D721Med (cell line): ENCODE measurements at places on chromosomes 2 and 18.

DNA sequence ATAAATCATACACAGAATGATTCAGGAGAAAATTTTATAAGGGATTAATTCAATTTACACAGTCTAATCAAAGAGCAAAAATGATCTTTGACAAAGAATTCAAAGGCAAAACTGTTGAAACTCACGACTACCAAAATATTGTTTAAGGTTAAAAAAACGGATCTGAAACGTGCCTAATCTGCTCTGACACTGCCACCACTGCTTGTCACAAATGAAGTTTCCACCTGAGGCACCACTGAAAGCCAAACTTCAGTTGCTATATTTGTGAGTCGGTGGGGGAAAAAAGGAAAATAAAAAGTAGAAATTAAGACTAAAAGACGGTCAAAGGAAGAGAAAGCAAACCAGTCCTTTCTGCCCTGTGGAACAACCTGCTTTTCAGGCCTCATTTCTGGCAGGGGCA is 140.6 kb upstream of the DNMT3A start:
- DNase-seq: no peak

DNA sequence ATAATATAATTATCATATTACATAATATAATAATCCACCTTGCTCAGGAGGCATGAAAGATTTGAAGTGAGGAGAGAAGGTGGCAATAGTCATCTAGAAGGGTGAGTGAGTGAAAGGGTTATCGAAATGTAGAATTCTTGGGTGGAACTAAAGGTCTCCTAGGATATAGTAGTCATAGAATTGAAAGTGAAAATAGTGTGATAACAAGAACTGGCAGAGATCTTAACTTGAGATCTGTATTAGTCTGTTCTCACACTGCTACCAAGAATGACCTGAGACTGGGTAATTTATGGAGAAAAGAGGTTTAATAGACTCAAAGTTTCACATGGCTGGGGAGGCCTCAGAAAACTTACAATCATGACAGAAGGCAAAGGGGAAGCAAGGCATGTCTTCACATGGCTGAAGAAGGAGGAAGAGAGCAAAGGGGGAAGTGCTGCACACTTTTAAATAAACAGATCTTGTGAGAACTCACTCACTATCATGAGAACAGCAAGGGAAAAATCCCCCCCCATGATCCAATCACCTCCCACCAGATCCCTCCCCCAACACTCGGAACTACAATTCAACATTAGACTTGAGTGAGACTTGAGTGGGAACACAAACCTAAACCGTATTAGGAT is 351.5 kb downstream of the NR4A2 start:
- DNase-seq: no peak

DNA sequence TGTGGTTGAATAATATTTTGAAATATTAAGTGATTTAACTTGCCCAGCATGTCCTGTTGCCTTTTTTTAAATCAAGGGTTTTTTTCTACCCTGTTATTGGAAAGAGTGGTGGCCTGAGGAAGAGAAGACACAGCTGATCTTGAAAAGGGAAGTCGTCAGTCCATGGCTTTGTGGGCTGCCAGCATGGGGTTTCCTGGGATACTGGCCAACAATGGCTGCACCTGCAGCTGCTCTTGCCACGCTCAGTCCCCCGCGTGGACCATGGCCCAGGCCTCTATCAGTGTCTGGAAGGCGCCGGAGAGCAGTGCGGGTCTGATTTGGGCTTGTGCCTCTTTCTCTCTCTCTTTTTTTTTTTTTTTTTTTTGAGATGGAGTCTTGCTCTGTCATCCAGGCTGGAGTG is 99.3 kb downstream of the ASB1 start:
- DNase-seq: no peak

GRCh38 chr2:70978341-70979179 is at the start of gene ANKRD53:
ANKRD53 (plus strand) TSS chr2:70978630; CDS start chr2:70978646, 16 bp downstream.
- DNase-seq: no peak

DNA sequence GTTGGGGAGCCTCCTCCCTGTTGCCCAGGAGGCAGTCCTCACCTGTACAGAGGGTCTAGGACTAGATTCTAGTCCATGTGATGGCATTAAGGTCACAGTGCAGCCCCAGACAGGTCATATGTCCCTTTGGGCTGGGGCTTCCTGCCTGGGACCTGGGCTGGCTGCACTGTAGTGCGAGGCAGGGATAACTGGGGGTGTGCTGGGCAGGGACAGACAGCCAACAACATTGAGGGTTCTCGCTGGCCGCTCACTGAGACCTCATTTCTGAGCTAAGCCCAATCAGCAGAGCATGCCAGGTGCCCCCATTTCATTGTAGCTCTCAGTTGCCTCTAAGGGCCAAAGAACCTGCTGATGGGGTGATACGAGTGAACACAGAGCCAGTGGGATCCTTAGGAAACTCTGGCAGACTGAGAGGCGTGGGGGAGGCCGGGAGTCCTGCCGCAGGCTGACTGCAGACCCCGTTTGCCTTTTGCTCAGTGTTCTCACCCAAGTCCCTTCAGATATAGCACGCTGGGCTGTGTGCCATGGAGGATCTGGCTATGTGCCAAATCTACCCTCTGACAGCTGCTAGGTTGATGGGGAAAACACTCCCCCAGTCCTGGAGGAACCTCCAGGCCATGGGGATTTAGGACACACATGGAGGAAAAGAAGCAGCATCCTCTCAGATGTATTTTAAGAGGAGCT is 51.9 kb downstream of the DYSF start:
- no peak for DNase-seq

DNA sequence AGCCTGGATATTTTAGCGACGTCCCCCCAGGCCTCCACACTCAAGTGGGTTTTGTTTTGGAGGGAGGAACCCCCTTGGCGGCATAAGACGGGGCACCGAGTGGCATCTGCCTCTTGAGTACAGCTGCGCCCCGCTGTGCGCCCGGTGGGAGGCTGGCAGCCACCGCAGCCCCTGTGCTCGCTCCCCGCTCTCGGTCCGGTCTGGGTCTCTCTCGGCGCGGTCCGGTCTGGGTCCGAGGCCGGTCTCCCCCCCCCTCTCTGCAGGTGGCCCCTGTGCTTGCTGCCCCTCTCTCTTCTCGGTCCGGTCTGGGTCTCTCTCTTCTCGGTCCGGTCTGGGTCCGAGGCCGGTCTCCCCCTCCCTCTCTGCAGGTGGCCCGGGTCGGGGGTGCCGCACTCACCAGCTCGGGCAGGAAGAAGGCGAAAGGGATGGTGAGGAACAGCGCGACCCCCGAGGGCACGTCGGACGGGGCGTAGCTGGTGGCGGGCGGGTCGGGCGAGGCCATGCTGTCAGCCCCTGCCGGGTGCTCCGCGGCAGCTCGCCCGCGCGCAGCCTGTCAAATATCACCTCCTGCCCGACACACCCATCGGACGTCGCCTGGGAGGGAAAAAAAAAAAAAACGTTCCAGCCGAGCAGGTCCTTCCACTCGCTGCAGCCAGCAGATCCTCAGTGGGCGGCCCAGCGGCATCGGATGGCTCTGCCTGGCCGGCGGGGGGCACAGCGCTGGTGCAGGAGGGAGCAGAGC is at the start of gene MALL:
Gene MALL, minus strand, starts transcription at position 532 of the 742 bp plus-strand sequence. Its CDS starts 30 bp downstream, at position 502.
- no peak for DNase-seq
